ENCODE measurements at places on chromosomes 7 and 10.

- DNase-seq = no peak
Observed at GRCh38 chr7:147265528-147265927, 1148.9 kb downstream of the CNTNAP2 start.

GRCh38 chr10:11515596-11516430 lies 95.6 kb downstream of the USP6NL start:
- DNase-seq = peak; percentile 72

DNA sequence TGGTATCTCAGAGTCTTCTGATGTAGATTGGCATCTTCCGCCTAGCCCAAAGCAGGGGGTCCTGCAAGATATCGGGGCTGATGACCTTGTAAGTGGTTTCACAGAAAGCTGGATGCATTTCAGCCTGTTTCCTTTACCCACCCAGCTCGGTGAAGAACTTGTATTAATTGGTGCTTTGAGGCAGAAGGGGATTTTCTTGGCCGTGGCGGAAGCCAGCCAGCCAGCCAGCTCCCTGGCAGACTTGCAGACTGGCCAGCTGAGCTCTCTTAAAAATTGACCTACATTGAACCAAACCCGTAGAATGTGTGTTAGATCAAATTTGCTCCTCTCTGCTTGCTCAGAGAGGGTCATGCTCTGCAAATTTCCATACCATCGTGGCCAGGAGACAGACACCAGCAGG lies 218.4 kb downstream of the ADAM12 start:
- no peak for DNase-seq

- peak; percentile 47 for DNase-seq
Observed at GRCh38 chr7:140478246-140479061, 851 bp downstream of the MKRN1 start.

- no peak for DNase-seq
Observed at GRCh38 chr7:54429111-54429510, 113.1 kb upstream of the VSTM2A start.

DNA sequence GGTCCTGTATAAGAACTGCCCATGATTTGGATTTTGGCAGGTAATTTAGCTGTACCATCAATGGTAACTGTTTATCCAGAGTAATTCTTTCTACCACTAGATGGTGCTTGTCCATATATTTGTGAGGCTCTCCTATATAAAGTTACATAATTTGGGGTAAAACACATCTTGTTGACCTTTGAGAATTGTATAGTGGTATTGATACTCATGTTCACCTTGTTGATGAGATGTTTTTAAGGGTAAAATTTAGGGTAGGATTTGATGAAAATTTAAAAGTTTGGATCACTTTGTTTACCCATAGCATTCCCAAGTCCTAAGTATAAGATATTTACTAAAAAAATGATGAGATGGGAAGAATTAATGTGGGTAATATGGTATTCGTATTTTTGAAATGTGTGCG lies 31.6 kb downstream of the ST7 start:
- peak; percentile 52 for DNase-seq

GRCh38 chr7:6654113-6654841 lies 17.2 kb downstream of the ZNF316 start:
- DNase-seq = no peak

DNA sequence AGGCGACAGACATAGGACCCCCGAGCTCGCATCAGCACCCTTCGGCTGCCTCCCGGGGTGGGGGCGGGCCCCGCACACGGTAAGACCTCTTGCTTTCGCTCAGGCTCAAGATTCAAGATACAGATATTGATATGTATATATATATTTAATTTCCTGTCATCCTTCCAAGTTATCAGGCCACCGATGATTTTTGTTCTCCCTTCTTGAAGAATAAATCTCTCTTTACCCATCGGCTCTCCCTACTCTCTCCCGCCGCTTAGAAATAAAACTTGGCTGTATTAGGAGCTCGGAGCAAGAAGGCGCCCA lies 603 bp downstream of the ADRA2A start:
- no peak for DNase-seq

GRCh38 chr10:73079779-73080541 lies 16.7 kb downstream of the P4HA1 start:
- no peak for DNase-seq

- DNase-seq = no peak
Observed at GRCh38 chr10:60050366-60050765, 144.0 kb upstream of the CCDC6 start.

All from activated CD4-positive, alpha-beta T cell treated with anti-CD3 and anti-CD28 coated beads, Interleukin-10, Interleukin-2, amounts not matched to agents 100 ng/mL and 50 ng/mL, durations not matched to agents 16 hours and 8 hours (primary cell).